Fibroblast of skin of right biceps (primary cell): ENCODE measurements at places on chromosomes 3 and 15.
A peak's percentile ranks its signal among the peaks of the same experiment; 100 is the strongest.

DNA sequence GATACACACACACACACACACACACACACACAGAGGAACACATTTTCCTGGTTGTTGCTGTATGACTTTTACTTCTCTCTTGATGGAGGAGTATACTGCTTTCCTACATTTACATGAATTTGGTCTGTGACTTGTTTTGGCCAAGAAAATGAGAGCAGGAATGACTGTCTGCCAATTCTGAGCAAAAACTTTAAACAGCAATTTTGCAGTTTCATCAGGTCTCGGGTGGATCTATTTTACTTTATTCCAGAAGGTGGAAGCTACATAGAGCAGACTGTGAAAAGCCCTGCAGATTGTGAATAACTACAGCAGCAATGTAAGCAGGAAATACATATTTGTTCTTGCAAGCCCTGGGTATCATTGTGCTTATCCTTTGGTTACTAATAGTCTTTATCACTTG lies 1350.0 kb upstream of the EPHA6 start:
- DNase-seq, result no peak

- DNase-seq, result no peak
Measured at GRCh38 chr15:82062479-82063454, 16.9 kb upstream of the MEX3B start.

DNA sequence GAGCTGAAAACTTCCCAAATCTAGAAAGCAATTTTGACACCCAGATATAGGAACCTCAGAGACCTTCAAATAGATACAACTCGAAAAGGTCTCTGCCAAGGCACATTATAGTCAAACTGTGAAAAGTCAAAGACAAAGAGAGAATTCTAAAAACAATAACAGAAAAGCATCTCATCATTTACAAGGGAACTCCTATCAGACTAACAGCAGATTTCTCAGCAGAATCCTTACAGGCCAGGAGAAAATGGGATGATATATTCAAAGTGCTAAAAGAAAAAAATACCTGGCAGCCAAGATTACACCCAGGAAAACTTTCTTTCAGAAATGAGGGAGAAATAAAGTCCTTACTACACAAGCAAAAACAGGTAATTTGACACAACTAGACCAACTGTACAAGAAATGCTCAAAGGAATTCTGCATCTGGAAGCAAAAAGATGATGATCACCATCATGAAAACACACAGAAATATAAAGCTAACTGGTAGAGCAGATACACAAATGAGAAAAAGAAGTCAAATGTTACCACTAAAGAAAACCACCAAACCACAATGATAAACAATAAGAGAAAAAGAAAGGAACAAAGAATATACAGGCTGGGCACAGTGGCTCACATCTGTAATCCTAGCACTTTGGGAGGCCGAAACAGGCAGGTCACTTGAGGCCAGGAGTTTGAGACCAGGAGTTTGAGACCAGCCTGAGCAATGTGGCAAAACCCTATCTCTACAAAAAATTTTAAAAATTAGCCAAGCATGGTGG lies 50.4 kb downstream of the ADAM10 start:
- DNase-seq, result no peak

GRCh38 chr3:1002010-1002409 lies 90.8 kb upstream of the CNTN6 start:
- no peak for DNase-seq

GRCh38 chr3:193605876-193606275 lies 12.9 kb downstream of the OPA1 start:
- DNase-seq, result peak; percentile 62

DNA sequence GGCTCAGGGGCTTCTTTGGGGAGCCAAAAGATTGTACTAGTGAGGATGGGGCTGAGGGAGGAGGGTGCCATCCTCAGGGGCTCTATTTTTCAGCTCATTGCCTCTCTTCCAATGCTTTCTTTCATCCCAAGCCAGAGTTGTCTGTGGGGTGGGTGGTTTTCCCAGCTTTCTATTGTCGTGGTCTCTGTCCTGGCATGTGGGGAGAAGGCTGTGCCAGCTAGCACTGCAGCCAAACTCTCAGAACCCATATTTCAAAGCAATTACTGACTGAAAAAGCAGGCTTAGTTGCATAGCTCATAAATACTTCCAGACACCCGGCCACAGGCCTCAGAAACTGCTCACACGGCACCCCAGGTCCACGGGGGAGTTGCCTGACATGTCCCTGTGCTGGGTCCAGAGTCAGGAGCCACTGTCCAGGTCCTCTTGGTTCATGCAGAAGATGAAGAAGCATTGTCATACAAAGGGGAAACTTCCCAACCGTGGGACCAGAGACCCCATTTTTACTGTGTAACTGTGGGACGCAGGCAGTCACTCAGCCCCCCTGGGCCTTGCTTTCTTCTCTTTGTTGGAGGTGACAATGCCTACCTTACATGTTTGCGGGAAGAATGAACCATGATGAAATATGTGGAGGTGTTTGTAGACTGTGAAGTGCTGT lies 27.6 kb downstream of the FGD5 start:
- no peak for DNase-seq

GRCh38 chr3:184556582-184557347 lies 4.8 kb upstream of the EPHB3 start:
- no peak for DNase-seq

DNA sequence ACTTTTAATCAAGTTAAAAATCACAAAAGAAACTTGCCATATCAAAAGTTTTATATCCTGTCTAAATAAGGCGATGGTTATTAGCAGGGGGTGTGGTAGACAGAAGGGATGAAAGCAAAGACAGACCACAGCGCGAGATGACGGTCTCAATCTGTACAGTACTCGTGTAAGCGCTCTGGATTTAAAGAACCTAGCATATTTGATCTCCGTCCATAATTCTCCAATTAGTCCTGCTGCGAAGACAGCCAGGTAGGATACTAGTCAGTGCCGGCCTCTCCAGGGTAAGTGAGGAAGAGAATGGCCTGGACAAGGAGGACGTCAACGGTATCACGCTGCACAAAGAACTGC lies 701 bp downstream of the SGO1 start:
- peak; percentile 12 for DNase-seq

GRCh38 chr3:57224856-57225255 lies 2.7 kb upstream of the APPL1 start:
- peak; percentile 11 for DNase-seq
